Femur (tissue), 1 donor: ENCODE measurements at places on chromosomes 13 and 19.
A peak's percentile ranks its signal among the peaks of the same experiment; 100 is the strongest.

DNA sequence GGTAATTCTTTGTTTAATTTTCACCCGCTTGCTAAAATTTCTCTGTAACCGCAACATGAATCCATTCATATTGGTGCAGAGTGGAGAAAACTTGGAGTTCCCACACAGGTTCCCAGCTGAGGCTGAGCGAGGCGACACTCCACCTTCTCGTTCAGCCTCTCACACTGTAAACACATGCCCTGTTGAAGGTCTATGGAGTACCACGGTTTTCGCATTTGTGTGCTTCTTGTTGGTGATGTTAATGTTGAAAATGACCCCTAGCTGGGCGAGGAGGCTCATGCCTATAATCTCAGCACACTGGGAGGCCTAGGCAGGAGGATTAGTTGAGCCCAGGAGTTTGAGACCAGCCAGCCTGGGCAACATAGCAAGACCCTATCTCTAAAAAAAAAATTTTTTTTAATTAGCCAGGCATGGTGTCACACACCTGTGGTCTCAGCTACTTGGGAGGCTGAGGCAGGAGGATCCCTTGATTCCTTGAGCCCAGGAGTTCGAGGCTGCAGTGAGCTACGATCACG, 67.2 kb downstream of the ARHGEF18 start:
- DNase-seq, result no peak

GRCh38 chr13:99797691-99798090, 173.9 kb downstream of the ZIC5 start:
- DNase-seq, result no peak

- no peak for DNase-seq
Measured at GRCh38 chr13:114212158-114212495, 22.6 kb upstream of the CDC16 start.

- no peak for DNase-seq
Measured at GRCh38 chr13:108087810-108088209, 127.5 kb downstream of the LIG4 start.

DNA sequence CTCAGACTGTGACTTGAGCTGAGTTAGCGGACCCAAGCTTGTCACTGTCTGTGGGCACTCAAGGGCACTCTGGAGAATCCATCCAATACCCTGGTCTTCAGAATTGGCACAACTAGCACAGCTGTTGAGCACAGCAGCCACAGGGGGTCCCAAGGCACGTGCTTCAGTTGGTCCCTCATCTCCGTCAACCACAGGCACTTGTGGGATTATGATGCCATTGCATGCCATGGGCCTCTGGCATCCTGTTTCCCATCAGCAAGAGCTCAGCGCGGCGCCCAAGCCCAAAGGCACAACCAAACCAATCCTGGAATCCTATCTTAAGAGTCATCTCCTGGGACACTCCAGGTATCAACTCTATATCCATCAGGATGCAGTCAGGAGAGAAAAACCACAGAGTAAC, 3.7 kb upstream of the B3GNT8 start:
- no peak for DNase-seq

DNA sequence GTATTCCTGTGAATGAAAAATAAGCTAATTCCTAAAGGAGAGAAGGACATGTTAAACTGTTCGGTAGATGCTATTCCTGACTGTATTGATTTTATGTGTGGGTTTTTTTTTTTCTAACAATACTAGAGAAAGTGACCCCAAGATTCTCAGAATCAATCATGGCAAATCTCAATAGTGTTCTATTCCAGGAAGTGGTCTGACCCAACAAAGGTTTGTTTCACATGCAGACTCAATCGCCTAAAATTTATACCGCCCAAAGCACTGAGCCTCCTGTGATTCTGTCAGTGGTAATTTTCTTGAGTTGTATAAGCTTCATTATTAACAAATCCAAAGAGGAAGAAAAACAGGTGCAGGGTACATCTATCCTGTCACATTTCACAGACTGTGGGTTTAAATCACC, 293.7 kb downstream of the SUCLA2 start:
- no peak for DNase-seq

DNA sequence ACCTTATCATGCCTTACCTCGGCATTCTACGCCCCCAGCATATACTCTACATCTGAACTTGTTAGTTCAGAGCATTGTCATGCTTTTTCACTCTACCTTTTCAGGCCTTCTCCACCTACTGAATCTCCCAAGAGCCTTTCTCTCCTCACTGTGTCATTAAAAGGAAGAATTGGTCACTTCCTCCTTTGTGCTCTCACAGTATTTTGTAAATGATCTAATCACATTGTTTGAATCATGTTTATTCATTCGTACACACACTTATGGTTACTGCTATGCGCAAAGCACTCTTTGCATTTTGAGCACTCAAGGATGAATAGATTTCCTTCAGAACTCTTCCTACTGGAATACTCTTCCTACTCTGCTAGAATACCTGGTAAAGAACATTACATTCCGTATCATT, 15.8 kb upstream of the ELF1 start:
- no peak for DNase-seq

DNA sequence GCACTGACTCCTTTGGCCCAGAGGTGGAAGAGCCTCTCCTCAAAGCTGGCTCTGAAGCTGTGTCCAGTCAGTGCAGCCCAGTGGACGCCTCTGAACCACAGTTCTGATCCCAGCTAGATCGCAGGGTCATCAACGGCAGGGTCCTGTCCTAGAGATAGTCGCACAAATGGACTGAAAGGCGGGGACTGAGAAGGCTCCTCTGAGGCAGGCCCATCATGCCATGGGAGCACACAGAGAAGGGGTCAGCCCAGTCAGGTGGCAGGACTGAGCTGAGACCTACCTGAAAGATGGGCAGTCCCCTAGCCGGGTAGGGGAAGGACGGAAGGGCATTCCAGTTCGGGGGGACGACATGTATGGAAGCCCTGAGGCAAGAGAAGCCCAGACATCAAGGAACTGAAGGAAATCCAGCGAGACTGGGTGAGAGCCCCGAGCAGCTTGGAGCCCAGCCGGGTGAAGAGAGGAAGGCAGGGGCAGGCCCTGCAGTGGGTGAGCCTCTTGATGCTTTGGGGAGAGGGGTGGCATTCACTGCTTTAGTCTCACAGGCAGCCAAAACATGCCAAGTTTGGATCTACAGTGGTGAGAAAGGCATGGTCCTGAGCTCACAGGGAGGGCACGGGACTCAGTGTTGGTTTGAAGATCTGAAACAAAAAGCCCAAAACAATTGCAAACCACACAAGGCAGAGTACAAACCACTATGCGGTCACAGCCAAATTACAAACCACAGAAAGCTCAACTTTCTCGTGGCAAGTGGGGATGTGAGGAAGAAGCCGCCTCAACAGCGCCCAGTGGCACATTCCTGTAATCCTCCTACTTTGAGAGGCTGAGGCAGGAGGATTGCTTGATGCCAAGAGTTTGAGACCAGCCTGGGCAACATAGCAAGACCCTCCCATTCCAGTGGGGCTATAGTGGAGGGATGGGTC, 10.0 kb downstream of the CALM3 start:
- no peak for DNase-seq

DNA sequence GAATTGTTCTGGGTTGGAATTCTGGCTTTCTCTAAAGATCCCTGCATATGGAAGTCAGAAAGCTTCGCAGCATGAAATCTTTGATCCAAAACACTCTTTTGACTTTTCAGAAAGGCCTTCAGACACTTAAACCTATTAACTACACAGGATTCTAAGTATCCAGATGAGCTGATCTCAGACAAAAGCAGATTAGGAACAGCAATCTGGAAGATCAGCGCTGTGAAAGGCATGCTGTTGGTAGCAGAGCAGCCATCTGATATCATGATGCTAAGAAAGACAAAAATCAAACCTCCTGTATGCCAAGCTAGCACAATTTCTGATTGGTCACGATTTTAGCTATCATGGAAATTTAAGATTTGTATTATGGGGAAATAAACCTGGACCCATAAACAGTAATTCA, 589.9 kb downstream of the GPC5 start:
- DNase-seq, result no peak

DNA sequence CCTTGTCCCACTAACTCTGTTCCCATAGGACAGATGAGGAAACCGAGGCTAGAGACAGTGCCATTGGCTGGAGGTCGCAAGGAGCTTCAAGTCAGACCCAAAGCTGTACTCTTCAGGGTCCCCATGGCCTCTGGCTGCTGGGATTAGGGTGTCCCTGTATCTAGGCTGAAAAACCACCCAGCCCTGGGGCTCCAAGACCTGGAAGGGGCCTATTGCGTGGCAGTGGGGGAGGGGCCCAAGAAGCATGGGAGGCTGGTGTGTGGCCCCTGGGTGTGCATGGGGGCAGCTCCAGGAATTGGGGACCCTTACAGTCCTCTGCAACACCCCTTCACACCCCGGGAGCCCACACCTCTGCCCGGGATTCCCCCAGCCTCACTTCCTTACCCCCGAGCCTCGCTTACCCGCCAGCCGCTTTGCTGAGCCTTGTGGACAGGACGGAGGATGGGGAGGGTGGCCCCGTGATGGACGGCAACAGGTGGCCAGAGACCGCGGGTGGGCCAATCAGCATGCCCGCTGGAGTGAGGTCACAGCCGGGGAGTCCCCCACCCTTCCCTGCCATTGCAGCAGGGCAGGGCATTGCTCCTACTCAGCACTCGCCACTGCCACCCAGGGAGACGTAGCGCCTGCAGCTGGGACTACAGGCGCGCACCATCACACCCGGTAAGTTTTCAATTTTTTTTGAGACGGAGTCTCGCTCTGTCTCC, at the start of gene JSRP1:
Gene JSRP1, minus strand, starts transcription at position 436 of the 704 bp plus-strand sequence. CDS start 1,103 bp downstream, outside the sequence.
- peak; percentile 87 for DNase-seq

- DNase-seq, result no peak
Measured at GRCh38 chr13:48902368-48902767, 73.3 kb upstream of the FNDC3A start.

- DNase-seq, result no peak
Measured at GRCh38 chr19:19052921-19053320, 10.9 kb upstream of the SLC25A42 start.

DNA sequence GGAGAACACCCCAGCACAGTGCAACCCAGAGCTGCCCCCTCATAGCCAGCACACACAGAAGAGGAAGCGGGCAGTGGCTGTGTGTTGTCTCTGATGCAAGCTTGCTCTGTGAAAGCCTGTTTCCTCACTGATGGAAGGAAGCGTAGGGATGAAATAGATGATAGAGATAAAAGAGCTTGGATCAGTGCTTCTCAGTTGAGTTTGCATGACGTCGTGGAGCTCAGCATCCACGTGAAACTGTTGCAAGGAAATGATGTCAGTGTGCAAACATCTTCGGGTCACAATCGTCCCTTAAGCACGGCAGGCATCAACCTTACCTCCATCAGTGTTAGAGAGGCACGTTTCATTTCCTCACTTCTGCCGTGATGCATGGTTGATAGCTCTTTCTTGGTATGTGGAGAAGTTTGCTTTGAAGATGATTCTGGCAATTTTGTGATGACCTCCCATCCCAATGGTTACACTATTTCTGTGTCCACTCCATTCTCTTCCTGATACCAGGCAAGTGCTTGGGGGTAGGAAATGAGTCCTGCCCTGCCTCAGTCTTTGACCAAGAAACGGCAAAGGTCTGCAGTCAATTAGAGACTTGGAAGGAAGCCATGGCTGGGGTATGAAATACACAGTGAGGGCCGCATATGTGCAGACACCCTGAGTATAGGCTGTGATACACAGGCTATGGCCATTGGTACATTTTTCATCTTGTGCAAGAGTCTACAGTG, 183.0 kb downstream of the ZNF536 start:
- no peak for DNase-seq

DNA sequence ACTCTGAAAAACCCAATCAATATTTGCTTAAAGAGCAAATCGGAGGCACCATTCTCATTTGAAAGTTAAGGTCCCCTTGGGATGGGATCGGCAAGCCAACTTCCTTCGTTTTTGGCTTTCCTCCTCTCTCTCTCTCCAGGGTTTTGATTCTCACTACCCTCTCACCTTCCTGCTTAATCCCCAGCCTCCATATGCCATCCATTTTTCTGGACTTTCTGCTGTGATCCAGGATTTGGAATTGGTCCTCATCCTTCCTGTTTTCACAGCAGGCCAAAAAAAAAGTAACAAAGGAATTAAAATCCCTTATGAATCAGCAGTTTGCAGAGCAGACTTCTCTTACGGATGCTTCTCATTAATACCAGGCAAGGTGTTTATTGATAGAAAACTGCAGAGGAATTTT, 283.1 kb upstream of the TMTC4 start:
- DNase-seq, result no peak

- DNase-seq, result no peak
Measured at GRCh38 chr13:43573361-43573740, 213.4 kb downstream of the ENOX1 start.

- no peak for DNase-seq
Measured at GRCh38 chr13:94112731-94113130, 366.8 kb downstream of the DCT start.

- no peak for DNase-seq
Measured at GRCh38 chr19:35303357-35303915, 11.5 kb downstream of the MAG start.

DNA sequence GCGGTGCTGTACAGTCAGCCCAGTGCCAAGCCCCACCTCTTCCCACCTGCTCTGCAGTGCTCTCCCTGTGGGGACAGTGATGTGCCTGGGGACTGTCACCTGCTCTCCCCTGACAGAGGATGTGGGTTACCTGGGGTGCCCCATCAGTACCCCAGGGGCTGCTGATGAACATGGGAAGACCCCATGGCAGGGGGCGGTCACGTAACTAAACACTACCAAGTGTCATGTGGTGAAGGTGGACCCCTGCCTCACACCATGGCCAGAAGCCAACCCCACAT, 12.7 kb downstream of the KDM4B start:
- no peak for DNase-seq

DNA sequence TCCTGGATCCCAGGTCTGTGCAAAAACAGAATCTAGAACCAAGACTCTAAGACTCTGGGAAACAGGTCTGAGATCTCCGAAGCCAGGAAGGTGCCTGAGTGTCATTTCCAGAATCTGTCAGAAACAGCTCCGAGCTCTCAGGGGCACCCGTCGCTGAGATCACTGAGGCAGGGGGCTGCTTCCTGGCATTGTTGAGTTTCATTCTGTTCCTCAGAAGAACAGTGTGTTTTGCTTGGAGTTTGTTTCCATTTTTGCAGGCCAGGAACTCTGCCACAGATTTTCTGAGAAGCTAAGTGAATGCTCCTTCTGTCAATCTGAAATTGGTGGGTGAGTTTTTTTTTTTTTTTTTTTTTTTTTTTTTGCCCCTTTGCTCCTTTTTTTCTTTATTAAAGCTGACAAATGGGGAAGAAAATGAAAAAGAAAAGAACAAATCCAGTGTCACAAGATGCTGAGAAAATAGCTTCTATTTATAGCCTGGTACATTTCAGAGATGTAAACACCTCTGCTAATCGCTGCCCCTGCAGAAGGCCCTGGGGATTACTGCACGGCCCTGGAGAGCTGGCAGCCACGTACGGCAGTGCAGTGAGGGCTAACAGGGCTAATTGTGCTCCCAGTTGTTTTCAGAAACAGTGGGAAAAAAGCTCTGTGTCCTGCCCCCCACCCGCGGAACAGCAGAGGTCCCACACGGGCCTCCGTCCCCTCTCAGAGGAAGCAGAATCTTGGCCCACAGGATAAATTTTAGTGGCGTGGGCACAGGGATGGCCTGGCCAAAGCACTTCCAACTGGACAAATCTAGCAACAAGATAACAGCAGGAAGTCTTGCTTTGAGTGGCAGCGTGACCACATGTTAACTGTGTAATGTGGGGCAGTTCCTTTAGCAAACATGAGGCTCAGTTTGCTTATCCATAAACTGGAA, 237.6 kb upstream of the IRS2 start:
- no peak for DNase-seq

- DNase-seq, result peak; percentile 42
Measured at GRCh38 chr19:18648973-18649315, 12.1 kb downstream of the KLHL26 start.
